ENCODE measurements at places on chromosomes 3 and 15.

- DNase-seq = no peak
Measured at GRCh38 chr3:156349978-156350377, 204.9 kb downstream of the SSR3 start.

GRCh38 chr3:133506215-133506901 lies 67.1 kb upstream of the CDV3 start:
- DNase-seq = no peak

GRCh38 chr3:194374935-194375334 lies 5.4 kb upstream of the LRRC15 start:
- DNase-seq = no peak

DNA sequence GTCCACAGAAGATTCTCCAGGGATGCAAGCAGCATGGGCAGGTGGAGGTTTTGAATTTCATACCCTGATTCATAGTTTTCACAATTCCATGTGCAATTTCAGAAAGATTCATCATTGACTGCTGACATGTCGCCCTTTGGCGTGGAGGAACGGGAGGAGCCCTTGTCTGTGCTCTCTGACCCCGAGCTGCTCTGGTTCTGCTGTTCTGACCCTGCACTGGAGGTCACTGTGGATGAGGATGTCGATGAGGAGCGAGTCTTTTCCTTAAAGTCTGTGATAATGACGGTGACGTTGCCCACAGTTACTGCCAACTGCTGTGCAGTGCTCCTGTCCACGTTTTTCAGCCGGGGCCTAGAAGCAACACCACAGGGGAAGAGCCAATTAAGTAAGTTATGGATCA lies 470.0 kb downstream of the SHQ1 start:
- DNase-seq = no peak

DNA sequence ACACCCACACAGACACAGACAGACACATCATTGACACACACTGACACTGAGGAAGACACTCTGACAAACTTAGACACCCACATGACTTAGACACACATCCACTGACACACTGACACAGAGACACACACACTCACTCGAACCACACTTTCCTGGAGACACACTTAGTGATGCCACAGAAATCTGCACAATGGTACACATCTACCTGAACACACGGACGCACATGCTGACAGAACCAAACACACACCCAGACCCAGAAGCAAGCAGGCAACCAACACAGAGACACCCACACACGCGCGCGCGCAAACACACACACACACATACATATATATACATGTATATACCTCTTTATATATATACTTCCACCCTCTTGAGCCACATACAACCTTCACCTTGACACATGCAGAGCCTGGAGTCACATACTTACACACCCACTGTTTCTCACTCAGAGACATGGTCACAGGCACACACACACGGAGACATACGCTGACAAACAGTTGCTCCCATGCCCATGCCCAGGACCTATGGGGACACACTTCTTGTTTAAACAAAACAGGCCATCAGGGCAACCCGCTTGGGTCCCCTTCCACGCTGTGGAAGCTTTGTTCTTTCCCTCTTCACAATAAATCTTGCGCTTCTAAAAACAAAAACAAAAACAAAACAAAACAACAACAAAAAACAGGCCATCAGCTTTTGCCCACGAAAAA lies 913 bp upstream of the SCN5A start:
- DNase-seq = no peak

- no peak for DNase-seq
Measured at GRCh38 chr3:39118079-39118478, 10.6 kb downstream of the TTC21A start.

All from ELR (cell line).